ENCODE measurements at places on chromosomes 2 and 18.

- DNase-seq, result no peak
Observed at GRCh38 chr2:152505495-152505906, 170.5 kb downstream of the FMNL2 start.

- DNase-seq, result no peak
Observed at GRCh38 chr2:147368306-147368705, 476.5 kb upstream of the ACVR2A start.

DNA sequence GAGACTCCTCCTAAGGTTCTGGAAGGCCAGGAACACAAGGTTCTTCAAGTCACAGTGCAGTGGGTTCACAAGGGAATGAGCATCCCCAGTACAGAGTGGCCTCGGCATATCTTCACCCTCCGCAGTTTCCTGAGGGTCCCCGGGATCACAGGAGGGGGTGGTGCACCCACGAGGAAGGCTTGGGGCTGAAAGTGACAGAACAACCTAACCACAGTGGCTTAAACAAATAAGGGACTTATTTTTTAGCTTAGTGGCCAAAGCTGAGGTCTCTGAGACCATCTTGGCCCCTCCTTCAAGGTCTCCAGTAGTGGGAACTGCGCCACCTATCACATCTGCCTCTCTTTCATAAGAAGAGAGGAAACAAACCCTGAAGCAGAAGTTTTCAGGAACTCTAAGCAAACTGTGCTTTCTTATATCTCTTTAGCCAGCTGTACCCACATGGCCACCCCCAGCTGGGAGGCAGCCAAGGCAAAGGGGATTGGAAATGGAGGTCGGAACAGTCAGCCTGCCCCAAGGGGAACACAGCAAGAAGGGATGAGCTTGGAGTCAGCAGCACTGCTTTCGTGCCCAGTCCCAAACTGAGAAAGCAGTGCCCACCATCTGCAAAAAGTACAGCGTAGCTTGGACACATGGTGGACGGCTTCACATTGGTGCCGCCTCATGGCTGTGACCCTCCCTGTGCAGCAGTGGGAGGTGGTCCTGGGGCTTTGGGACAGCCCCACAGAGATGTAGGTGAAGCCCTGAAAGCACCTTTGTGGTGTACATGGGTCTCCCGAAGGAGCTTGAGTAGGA is 260.0 kb upstream of the ID2 start:
- DNase-seq, result no peak

- no peak for DNase-seq
Observed at GRCh38 chr2:151904807-151905206, 76.6 kb upstream of the ARL5A start.

DNA sequence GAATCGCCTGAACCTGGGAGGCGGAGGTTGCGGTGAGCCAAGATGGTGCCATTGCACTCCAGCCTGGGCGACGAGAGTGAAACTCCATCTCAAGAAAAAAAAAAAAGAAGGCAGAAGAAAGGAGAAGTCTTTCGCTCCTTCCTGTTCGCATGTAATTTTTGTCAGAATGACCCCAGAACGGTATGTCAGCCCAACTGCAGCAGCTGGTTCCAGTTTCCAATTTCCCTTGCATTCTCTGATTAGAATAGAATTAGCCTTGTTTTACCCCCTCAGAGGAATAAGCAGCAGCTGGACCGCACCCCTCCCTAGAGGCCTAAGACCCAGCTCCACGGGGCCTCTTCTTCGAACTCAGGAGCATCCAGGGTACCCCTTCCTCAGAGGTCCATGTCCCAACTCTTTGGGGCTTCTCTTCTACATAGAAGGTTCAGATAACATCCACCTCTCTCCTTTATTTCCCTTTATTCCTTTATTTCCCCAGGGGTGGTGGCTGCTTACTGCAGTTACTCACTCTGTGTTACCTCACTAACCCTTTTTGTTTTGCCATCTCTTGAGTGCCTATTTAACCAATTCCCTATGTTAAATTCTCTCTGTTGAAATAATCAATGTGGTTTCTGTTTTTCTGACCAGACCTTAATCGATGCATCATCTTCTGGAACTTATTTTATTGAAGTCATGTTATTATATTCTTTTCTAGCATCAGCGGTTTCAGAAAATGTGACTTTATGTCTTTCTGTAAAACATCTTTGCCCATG is 7.2 kb upstream of the PUM2 start:
- DNase-seq, result no peak

- no peak for DNase-seq
Observed at GRCh38 chr2:98778741-98779483, 48.0 kb upstream of the MGAT4A start.

GRCh38 chr2:157480182-157480961 is 36.5 kb upstream of the CYTIP start:
- DNase-seq, result no peak

- DNase-seq, result no peak
Observed at GRCh38 chr2:121791801-121792221, 36.4 kb downstream of the TSN start.
